ENCODE measurements at places on chromosomes 7 and 10.

GRCh38 chr10:4176500-4177281 is 391.7 kb upstream of the KLF6 start:
- DNase-seq: no peak

DNA sequence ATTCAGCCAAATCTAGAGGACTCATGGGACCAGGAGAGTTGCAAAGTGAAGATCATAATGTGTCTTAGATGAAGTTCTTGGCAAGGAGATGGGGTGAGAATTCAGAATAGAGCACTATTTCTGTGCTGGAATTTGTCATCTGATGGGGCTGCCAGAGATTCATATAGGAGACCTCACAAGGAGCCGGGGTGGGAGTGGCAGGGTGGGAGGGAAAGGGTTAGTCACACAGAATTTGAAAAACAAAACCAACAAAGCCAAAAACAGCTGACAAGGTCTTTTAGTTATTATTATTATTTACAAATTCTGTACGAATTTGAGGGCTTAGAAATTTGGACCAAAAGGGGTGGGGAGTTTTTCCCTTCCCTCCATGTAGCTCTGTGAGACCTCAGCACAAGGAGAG is 1.7 kb downstream of the SLC13A1 start:
- DNase-seq: no peak

DNA sequence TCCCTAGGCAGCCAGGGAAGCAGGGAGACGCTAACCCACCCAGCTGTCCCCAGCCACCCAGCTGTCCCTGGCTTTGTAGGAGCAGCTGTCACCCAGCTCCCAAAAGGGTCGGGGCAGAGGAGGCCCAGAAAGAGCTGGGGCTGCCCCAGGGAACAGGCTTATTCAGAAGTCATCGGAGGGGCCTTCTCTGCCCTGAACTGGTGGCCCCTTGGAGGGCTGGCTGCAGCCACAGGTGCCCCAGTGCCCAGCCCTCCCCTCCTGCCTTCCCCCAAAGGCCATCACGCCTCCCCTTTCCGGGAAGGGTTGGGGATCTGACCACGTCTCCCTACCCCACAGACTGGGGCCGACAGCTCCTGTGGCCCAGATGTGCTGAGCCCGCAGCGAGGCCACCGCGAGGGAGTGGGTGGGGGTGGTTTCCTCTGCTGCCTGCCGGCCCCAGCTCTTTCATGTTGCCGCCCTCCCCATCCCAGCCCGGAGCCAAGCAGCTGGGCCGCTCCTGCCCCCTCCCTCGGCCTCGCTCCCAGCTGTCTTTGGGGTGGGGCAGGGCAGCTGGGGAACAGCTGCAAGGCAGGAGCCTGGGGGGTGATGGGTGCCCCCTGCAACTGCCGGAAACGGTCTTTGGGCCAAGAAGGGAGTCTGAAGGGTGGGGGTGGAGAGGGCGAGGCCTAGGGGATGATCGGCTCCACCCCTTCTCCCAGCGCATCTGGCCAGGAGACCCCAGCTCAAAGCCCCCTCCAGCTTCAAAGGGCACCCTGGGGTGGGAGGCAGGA is 16.8 kb downstream of the TRIM8 start:
- DNase-seq: no peak

GRCh38 chr7:80910228-80910627 is 8.6 kb downstream of the SEMA3C start:
- DNase-seq: no peak

DNA sequence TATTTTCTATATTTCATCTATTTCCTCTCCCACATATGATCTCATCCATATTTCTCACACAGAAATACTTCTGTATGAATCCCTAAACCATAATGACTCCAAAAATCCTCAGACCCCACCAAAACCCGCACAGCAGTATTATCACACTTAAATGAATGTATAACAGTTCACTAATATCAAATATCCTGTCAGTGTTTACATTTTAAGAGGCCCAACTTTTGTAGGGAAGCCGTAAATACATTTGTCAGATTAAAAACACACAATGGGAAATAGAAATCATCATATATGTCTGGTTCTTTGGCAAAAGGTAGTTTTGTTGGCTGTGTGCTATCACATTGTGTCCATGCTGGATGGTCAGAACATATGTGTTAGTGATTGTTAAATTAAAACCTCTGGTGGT is 4.2 kb downstream of the AUTS2 start:
- DNase-seq: no peak

GRCh38 chr7:16934722-16935340 is 53.0 kb upstream of the AGR3 start:
- no peak for DNase-seq

GRCh38 chr7:139669106-139670061 is 108.4 kb downstream of the HIPK2 start:
- DNase-seq: no peak

DNA sequence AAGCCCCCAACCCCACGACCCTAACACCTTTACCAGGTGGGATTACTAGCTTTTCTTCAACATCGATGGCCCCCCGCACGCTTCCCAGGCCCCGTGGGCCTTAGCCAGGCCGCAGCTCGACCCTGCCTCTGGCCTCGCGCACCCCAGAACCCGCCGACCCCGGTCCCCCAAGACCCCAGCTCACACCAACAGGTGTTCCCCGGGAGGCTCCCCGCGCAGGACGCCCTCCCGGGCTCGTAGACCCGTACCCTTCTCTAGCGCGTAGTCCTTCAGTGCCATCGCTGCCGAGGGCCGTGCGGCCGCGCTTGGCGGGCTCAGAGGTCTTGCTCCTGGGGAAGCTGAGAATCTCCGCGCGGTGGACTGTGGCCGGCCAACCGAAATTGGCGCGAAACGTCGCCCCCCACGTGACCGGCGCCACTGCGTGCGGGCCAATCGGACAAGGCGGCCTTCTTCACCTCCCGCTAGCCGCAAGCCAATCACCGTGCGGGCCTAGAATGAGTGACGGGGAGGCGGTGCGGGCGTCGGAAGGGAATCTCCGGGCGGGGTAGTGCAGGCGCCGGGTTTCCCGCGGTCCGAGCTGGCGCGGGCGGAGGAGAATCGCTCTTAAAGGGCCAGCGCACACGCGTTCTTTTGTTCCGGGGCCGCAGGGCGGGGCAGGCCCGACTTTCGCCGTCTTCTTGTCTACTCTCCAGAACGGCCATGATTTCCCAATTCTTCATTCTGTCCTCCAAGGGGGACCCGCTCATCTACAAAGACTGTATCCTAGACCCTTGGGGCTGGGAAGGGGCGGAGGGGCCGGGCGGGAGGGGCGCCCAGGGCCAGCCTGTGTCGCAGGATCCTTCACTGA is at the start of the genes AP4M1 and MCM7:
Gene AP4M1 (plus strand): TSS at position 628 of the 847 bp plus-strand sequence. CDS start 72 bp downstream, at position 700.
Gene MCM7 (minus strand): TSS at position 382 of the 847 bp plus-strand sequence. CDS start 103 bp downstream, at position 279.
- DNase-seq: peak; percentile 93

- DNase-seq: peak; percentile 67
Measured at GRCh38 chr7:41029072-41029499, 673.8 kb downstream of the INHBA start.

DNA sequence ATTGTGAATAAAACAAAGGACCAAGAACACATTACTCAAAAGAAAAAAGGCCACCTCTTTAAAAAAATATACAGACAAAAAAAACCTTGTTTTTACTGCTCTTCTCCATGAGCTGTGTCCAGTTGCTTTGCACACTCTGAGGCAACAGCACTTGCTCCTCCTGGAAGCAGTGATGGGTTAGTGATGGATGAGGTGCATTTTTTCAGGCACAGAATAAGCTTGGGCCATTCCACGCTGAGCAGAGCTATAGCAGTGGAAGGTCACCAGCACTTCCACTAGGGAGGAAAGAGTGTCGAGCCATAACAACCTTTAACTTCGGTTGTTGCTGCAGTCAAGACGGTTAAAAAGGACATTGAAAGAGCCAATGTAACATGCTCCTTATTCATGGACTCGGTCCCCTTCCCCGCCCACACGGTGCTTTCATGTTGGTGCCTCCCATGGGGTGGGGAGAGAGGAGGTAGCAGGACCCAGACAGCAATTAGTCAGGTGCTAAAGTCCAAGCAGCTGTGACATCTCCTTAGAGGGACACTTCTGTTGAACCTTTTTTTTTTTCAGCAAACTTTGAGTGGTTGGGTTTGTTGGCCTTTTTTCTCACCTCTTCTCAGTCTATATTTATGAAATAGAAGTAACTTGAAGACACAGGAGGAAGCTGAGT is 136.5 kb upstream of the ADARB2 start:
- DNase-seq: no peak

GRCh38 chr10:124092860-124093773 is at the start of gene CHST15:
Gene CHST15 (minus strand): TSS chr10:124093598. CDS start chr10:124046212, 47,386 bp downstream.
- DNase-seq: peak; percentile 56

DNA sequence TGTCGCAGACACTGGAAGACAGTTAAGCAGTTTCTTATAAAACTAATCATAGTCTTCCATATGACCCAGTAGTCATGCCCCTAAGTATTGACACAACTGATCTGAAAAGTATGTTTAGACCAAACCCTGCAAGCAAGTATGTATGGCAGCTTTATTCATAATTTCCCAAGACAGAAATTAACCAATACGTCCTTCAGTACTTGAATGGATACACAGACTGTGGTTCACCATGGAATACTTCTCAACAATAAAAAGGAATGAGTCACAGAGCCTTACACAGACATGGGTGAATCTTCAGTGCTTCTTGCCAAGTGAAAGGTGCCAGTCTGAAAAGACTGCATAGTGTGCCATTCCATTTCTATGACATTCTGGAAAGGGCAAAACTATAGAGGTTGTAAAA is 50.2 kb upstream of the AKR1E2 start:
- no peak for DNase-seq

DNA sequence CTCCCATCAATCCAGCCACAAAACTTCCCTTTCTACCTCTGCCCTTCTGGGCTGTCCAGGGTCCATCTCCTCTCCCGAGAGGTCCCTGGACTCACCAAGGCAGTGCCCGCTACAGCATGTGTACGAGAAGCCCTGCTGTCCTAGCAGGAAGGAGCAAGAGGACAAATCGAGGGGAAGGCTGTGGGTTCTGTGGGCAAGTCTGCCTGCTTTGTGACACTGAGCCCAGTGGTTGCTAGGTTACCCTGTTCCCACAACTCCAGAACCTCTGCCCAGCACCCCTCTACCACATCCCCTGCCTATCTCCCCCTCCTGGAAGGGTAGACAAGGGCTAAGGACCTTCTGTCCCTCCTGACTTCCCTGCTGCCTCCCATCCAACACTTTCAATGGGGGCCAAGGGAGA is at the start of gene TBATA:
Gene TBATA (minus strand): TSS at position 188 of the 400 bp plus-strand sequence. CDS start 1,998 bp downstream, outside the sequence.
- DNase-seq: no peak
